ENCODE measurements at places on chromosomes 16 and 17. TPM values are rescaled to one million over a fixed set of nuclear protein-coding genes. Genes with fewer than 3 reads are reported as not detected.

- no peak overlapping the region for H3K4me3 ChIP-seq
- H3K36me3 ChIP-seq = no peaks in the 10 kb centered on the region
- no peaks in the 10 kb centered on the region for H3K27me3 ChIP-seq
- DNase-seq = no peak
- no peaks in the 10 kb centered on the region for H3K4me1 ChIP-seq
- H3K27ac ChIP-seq = no peak overlapping the region
These were observed 305.9 kb downstream of the PMP22 start for GRCh38 chr17:14959106-14959648.

LRRC37A gene
- total RNA-seq = 0.56 TPM

CCP110 gene
- 11.9 TPM for total RNA-seq

GPR142 gene
- not detected for total RNA-seq

DNAAF1 gene
- total RNA-seq = not detected

PSMD11 gene
- 68.0 TPM for total RNA-seq
